ENCODE measurements at places on chromosomes 5 and 9.

- ATAC-seq = no peak
These were observed 22.2 kb downstream of the HMCN2 start for GRCh38 chr9:130287736-130288135.

GRCh38 chr9:27377811-27378456 lies 81.0 kb upstream of the EQTN start:
- peak; percentile 49 for ATAC-seq

- no peak for ATAC-seq
These were observed 204.9 kb downstream of the CHSY3 start for GRCh38 chr5:130109152-130109551.

- ATAC-seq = no peak
These were observed 35.8 kb downstream of the GSN start for GRCh38 chr9:121303456-121304451.

- ATAC-seq = no peak
These were observed 13.5 kb downstream of the DUSP1 start for GRCh38 chr5:172757394-172758010.

DNA sequence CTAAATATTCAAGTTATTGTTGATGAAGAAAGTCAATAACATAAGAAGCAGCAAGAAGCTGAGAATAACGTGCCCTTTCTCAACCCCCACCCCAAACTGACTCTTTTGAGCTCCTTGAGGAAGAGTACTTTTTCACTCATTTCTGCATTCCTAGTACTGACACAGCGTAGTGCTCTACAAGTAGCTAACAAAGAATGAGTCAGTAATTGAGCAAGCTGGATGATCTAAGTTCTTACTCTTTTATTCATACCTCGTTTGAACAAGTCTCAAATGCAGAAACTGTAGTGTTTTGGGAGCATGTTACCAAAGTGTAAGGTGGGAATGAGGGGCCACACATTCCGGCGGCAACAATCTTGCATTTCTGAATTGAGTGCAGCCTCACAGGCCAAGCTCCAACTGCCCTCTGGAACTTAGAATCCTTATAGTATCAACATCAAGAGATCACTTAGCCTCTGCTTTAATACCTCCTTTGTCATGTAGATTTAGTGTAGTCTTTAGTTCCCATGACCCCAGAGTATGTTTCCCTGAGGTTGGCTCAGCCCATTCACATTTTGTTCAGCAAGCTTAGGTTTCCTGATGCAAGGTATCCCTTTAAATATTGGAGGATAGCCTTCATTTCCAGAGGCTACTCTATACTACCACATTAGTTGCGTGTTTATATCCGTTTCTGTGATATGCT lies 152.0 kb downstream of the PRR16 start:
- no peak for ATAC-seq

DNA sequence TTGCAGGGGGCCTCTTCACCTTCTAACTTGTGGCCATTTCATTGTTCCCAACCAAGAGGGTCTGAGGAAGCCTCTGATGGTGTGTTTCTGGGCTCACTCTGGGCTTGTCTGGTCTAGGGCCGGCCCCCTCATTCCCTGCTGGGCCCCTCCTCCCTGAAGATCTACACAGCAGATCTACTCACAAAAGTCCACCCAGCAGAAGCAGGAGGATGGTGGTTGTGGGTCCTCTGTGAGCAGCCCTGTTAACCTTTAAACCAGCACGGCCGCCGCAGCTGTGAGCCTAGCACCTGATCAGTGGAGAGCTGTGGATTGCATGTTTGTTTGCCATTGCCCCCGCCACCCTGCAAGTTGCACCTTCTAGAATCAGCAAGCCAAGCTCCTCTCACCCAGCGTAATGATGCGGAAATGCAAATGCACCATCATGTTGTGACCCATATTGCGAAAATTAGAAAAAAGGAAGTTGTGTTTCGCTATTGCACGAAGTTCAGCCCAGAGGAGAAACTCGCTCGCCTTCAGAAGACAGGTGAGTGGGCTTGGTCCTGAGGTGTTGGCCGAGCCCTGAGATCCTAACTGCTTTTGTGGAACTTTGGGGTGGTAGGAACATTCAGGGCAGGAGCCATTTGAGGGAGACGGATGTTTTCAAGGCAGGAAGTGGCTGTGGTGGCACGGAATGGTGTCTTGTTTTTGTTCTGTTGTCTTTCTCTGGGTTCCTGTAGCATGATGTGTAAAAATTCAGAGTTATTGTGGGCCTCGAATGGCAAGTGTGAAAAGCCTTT lies 16.7 kb downstream of the FGD3 start:
- ATAC-seq = peak; percentile 57

- no peak for ATAC-seq
These were observed 34.4 kb upstream of the ATP6V1G1 start for GRCh38 chr9:114553202-114553601.

- no peak for ATAC-seq
These were observed 46.3 kb downstream of the MAST4 start for GRCh38 chr5:66642538-66642937.

- ATAC-seq = peak; percentile 62
These were observed 158.7 kb upstream of the IER5L start for GRCh38 chr9:129336601-129337331.

DNA sequence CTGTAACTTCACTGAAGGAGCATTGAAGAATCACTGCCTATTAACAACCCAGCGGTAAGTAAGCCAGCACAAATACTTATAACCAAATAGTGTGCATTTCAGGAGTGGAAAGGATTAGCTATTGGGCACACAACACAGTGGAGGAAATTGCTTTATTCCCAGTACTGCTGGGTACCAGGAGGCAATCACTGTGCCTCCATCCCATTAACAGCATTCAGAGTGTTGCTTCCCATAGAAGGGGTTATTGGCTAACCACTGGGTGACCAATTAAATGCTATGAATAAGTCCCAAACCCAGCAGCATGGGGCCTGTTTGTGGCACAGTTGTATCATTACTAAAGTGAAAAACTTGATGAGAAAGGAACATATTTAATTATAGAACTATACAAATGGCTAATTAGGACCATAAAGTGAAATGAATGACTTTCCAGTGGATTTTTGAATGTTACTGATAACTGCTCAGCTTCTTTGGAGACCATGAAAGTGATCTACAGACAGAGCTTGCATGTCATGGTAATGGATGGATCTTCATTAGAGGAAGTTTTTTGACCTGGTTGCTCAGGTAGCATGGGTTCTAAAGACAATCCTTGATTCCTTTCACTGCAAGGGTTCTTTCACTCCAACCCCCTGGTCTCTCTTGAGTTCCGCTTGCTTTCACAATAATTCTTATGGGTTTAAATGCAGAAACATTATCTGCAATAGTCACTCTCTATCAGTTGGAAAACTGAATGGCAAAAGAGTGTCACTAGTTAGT lies 413.3 kb upstream of the RORB start:
- no peak for ATAC-seq

- no peak for ATAC-seq
These were observed 2292.6 kb upstream of the C9orf72 start for GRCh38 chr9:29865764-29866313.

DNA sequence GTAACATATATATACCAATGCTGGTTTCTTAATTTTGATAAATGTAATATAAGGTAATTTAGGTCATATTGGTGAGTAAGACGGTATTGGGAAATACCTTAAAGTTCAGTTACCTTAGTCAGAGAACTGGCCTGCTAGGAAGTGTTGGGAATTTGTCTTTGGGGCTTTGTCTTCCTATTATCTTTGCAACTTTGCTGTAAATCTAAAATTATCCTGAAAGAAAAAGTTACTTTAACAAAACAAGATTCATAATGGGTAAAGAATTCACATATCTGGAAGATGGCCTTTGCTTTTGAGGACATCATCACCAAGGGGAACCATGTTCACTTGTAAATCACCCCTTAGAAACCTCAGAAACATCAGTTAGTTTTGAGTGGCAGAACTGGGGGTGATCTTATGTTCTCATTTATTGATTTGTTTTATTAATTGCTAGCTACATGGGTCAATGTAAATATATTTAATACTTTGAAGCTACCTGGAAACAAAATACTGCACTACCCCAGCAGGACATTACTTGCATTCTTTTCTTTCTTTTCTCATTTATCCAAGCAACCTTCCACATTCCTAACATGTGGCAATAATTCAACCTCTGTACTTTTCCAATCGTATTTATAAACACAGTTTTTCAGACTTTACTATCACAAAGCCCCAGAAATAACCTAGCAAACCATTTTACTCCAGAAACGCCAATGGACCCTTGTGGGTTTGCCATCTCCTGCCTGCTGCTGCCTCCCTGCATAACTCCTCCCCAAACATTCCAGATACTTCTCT lies 41.4 kb downstream of the GLIS3 start:
- no peak for ATAC-seq

DNA sequence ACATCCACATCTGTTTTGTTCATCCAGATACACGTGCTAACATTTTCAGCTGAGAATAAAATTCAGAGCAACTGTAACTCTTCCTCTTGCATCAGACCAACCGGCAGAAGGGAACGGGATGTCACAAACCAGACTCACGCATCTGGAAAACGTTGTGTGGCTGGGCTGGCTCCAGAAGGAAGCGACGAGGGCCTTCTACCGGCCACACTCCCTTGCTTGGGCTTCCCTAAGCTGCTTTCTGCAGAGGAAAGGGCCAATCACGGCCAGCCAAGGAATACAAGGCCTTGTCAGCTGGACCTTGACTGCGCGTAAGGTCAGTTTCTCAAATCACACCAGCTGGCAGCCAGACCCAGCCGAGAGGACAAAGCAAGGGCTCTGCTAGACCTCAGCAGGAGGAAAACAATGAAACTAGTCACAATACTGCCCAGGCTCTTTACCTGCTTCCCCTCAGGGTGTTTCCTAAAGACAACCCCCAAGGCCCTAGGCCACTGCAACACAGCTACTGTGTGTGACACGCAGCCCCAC lies 106.1 kb downstream of the THBS4 start:
- no peak for ATAC-seq

DNA sequence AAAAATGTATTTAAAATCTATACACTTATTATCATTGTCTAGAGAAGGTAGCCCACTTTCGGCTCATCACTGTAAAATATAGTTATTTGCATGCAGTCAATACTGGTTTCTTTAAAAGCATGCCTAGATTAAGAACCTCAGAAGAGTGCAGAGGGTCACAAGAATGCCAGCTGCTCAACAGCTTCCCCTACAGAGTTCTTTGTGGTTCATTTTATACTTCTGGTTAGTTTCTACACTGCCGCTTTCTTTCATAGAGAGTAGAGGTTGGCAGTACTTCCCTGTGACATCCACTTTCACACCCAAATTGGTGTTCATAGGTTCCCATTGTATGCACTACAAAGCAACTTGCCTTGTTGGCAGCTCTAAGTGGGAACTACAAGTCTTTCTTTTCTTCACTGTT lies 137.3 kb downstream of the KIAA0825 start:
- no peak for ATAC-seq

DNA sequence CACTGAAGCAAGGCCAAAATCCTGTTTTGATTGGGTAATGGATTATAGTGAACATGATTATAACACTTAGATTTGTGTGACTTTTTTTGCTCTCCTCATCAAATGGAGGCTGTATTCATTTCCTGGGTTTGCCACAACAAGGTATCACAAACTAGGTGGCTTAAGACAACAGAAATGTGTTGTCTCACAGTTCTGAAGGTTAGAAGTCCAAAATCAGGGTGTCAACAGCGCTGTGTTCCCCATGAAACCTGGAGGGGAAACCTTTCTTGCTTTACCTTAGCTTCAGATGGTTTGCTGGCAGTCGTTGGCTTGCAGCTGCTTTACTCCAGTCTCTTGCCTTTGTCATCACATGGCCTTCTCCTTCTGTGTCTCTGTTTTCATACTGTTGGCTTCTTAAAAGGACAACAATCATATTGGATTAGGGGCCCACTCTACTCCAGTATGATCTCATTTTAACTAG lies 32.4 kb downstream of the CDC42SE2 start:
- ATAC-seq = peak; percentile 36

- ATAC-seq = no peak
These were observed 1829.6 kb upstream of the NUDT12 start for GRCh38 chr5:105392122-105392709.

DNA sequence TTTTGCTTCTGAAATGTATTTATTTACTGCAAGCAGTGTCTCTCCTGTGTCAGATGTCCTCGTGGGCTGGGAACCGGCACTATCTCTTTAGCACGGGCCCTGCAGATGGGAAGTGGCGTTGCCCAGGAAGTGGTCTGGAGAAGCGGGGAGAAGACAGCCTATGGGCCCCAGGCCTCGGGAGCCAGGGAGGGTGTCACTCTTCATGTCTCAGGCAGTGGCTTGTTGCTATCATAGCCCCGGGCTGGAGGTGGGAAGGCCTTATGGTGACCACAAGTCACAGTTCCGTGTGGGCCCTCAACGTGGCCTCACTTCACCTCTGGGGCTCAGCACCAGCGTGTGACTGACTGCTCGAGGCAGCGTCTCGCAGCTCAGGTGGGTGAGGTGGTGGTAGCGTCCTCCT lies 41.4 kb downstream of the SYK start:
- no peak for ATAC-seq

DNA sequence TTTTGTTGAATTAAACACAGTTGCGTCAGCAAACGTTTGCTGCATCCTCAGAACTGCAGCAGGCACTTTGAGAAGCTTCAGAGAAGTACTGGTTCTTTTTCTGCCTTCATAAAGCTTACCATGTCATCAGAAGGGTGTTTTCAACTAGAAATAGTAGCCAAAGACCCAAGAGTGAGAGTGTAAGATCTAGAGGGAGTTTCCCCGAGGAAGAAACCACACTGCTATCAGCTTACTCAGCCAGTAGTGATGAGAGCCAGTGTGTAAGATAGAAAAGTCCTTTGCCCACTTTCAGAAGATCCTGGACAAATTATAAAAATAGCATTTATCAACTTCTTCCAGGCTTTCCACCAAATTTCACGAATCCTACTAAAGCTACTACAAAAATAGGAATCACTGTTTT lies 154.5 kb downstream of the PAPPA start:
- no peak for ATAC-seq

DNA sequence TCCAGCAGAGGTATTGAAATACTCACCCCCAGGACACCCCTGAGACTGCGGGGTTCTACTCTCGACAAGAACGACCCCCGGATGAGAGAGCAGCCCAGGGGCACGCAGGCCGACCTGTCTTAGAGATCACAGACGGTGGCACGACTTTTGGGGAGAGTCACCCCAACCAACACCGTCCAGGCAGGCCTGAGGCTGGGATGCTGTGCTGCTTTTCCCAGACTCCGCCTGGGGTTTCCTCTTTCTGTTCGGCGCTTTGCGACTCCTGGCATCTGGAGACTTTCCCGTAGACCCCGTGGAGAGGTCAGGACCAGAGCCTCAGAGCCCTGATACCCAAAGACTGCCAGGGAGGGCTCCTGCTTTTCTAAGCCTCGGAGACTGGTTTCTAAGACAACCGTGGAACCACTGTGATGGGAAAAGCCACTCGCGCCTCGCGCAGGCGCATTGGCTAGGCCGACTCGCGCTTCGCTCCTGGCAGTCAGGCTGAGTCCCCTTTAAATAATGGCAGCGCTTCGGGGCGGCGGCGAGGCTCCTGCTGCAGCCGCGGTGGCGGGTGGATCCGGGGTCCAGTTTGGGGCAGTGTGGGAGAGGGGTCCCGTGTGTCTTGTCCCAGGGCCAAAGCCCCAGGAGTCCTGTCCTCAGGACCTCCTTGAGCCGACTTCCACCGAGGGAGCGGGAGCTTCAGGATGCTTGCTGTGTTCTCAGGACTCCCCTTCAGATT lies 484.0 kb downstream of the SPATA31A7 start:
- ATAC-seq = no peak

All from activated CD4-positive, CD25-positive, alpha-beta regulatory T cell treated with anti-CD3 and anti-CD28 coated beads, Interleukin-2, amount 50 U/mL, for 24 hours (primary cell).